ENCODE measurements at places on chromosomes 12 and 14.

GRCh38 chr14:103140316-103141109, 17.3 kb downstream of the TNFAIP2 start:
- no peak for DNase-seq

- no peak for DNase-seq
Observed at GRCh38 chr12:101582937-101583336, 11.8 kb upstream of the MYBPC1 start.

DNA sequence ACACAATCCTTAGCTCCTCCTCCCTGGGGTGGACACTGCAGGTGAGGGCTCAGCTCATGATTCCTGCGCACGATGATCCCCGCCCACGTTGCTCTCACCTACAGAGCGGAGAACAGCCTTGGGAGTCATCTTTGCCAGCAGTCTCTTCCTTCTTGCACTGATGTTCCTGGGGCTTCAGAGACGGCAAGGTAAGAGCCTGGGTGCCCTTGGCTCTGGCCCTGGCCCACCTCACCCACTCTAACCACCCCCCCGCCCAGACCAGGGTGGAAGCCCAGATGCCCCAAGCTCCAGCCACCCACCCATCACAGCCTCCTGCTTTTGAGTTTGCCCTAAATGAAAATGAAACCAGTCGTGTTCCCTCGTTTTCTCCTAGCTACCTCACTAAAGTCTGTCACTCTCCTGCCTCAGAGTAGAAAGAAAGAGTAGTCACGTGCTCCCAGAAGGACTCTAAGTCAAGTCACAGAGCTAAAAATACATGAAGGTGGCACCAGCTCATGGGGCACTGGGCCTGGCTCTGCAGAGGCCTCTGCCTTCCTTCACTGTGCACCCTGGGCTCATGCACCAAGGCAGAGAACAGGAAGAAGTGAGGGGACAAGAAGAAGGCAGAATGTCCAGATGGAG, 9.0 kb downstream of the TAPBPL start:
- peak; percentile 63 for DNase-seq

GRCh38 chr12:5565933-5566599, 134.2 kb downstream of the NTF3 start:
- DNase-seq = no peak

DNA sequence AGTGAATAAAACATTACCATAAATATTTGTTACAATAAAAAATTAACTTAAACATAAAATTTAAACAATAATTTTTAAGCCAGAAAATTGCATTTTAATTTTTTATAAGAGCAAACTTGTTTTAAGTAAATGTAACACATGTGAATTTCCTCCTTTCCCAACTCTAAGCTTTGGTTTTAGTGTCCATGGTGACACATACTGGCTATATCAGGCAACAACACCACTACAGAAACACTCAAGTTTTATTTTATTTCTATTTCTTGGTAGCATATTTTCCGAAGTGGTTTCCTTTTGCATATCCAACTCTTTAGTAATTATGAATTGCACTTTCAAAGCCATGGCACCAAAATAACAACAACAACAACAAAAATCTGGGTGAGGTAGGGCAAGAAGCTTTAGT, 2.2 kb downstream of the NELL2 start:
- no peak for DNase-seq

GRCh38 chr12:27345376-27345775, 12.7 kb downstream of the BMAL2 start:
- DNase-seq = no peak

DNA sequence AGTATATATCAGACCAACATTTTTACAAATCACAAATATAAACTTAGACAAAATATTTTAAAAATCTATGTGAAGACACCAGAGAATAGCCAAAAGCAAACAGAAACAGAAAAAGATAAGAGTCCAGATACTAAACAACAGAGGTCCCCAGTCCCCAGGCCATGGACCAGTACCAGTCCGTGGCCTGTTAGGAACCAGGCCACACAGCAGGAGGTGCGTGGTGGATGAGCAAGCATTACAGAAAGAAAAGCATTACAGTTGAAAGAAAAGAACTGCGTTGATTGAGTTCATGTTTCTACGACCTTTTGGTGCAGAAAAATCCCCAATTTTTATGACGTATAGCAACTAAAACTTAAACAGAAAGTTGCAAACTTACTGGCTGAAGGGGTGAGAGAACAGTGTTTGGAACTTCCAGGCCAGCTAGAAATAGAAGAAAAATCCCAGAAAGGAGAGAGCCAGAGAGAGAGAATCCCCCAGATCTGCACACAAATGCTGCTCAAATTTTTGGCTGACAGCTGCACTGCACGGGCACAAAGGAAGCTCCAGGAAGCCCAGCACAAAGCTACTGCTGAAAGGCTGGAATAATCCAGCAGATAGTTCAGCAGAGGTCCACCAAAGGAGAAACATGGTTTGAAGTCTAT, 159.6 kb upstream of the C14orf180 start:
- peak; percentile 8 for DNase-seq

GRCh38 chr12:16901946-16902345, 296.0 kb upstream of the LMO3 start:
- no peak for DNase-seq

DNA sequence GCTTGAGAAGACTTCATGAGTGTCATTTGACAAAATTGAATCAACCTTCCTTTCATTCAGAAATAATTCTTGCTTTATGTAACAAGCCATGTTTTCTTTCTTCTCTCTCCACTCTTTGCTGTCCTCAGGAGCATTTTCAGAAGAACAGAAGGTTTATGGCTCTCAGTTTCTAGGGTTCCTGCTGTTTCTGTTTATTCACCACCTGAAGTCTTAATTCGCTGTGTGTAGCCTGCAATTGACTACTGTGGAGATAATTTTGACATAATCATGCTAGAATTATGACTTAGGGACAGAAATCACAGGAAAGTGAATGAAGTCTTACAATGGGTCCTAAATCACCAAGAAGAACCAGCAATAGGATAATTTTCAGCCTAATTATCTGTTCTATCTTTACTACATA, 7.2 kb upstream of the PLEKHG7 start:
- DNase-seq = no peak

DNA sequence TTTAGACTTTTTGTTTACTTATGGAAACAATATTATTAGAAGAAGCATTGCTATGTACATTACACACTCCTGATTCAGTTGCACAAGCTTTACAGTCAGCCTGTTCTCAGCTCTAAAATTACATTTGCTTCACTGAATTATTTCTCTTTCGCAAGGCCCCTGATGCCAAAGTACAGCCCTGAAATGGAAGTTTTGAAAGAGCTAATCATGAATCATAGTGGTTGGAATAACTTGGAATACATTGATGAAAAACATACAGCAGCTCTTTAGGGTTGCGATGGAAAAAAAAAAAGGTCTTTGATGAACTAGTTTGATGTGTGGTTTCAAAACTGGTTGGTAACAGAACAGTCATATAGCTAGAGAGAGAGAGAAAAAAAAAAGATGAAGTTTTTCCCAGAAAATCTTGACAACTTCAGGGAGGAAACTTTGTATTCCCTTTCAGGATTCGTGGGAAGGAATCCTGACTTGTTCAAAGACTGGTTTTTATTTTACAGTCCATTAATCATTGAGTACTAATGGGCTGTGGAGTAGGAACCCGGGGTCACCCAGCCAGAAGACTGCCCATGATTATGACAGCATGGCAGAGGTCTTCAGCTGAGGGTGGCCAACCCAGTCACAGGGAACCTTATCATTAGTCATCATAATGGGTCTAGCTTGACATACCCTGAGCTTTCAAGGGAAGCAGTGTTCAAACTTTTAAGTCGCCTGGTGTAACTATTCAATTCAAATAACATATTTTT, 460.1 kb downstream of the NAV3 start:
- DNase-seq = no peak

DNA sequence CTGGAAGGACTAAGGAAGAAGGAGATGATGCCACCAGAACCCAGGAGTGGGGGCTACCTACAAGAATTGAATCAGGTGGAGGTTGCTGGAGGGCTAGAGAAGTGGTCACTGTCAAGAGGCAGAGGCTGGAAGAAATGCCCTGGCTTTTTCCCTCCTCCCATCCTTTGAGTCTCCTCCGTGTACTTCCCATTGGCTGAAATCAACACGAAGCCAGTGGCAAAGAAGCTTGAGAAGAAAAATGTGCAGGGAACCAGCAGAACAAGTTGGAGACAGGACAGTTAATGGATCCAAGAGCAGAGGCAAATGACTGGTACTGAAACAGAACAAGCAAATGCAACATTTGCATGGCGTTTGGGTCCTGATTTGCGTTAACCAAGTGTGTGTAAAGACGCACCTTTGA, 9.1 kb upstream of the FBLN5 start:
- DNase-seq = no peak

DNA sequence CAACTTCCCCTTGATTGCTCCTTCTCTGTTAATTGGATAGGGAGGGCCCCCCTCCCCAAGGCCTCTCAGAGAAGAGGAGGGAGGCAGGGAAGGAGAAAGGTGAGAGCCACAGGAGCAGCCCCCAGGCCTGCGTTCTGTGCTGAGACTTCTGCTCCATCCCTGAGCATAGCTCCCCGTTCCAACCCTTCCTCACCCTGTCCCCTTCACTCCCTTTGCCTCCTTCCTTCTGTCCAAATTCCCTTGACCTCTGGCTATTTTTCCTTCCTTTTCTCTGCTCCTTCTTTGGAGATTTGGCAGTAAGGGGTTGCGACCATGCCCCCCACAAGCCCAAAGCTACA, 788 bp upstream of the ASIC1 start:
- no peak for DNase-seq

DNA sequence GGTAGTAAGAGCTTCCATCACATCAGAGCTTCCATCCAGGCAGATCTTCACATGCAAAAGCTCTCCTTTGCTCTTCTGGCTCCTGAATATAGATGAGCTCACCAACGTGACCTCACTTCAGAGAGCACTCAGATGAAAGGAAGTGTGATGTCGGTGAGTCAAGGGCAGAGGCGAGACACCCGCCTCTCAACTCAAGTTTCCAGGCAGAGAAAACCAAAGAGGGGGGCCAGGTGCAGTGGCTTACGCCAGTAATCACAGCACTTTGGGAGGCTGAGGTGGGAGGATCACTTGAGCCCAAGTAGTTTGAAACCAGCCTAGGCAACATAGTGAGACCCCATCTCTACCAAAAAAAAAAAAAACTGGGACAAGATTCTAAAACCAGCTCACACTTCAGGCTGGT, 126.9 kb downstream of the DUSP6 start:
- peak; percentile 80 for DNase-seq

GRCh38 chr12:8664228-8664913, 1.7 kb upstream of the MFAP5 start:
- no peak for DNase-seq

GRCh38 chr12:26573225-26573909, 259.6 kb downstream of the ITPR2 start:
- DNase-seq = no peak

GRCh38 chr12:119682639-119683252, 14.8 kb downstream of the PRKAB1 start:
- DNase-seq = no peak
